ENCODE measurements at places on chromosomes 2 and 18. TPM values are rescaled to one million over a fixed set of nuclear protein-coding genes. Genes with fewer than 3 reads are reported as not detected.

DNA sequence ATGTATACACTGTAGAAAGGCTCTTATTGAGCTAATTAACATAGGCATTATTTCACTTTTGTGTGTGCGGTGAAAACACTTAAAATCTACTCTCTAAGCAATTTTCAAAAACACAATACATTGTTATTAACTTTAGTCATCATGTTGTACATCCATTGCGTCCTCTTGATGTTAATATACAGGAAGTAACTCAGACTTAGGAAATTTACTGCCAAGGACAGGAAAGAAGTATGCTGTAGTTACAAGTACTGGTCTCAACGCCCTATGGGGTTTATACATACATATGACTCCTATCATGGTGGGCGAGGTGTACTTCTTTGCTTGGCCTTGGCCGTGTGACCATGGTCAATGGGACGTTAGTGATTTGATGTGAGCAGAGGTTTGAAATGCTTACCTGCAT lies 15.5 kb downstream of the SCTR start:
- no peak for DNase-seq

DNA sequence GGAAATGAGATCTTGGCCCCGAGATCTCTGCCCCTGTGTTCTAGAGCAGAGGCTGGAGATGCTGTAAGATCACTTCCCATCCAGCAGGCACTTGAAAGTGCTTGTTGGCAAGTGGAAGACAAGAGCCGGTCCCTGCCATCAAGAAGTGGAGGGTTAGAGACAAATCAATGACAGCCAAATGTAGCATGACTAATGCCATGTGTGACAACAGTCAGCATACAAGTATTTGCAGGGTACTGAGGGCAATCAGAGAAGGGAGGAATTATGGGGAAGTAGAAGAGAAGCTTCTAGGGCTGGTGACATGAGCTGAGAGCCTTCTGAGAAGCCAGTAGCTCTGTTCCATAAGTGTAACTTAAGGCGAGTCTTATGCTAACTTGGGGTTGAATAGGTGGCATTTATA lies 58.6 kb downstream of the TMEM17 start:
- no peak for DNase-seq

DNA sequence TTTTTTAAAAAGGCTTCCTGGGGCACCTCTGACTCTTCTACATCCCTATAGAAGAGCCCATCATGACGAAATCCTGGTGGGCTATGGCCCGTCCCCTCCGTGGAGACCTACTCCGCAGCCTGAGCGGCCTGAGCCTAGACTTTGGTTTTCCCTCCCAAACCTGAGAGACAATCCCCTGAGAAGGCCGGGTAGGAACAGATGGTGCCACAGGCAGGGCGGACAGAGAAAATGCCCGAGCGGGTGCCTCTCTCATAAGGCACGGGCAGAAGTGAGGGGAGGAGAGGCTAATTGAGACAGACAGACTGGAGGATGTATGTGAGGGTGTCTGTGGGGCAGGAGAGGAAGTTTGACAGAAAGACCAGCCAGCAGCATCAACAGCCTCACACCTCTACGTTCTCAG lies 20.2 kb upstream of the SFXN5 start:
- no peak for DNase-seq

GRCh38 chr18:34942276-34942675 lies 98.9 kb upstream of the MAPRE2 start:
- no peak for DNase-seq

- DNase-seq = no peak
Measured at GRCh38 chr2:60527762-60528161, 25.7 kb downstream of the BCL11A start.

- DNase-seq = no peak
Measured at GRCh38 chr18:76420898-76421684, 74.0 kb downstream of the ZNF516 start.

DNA sequence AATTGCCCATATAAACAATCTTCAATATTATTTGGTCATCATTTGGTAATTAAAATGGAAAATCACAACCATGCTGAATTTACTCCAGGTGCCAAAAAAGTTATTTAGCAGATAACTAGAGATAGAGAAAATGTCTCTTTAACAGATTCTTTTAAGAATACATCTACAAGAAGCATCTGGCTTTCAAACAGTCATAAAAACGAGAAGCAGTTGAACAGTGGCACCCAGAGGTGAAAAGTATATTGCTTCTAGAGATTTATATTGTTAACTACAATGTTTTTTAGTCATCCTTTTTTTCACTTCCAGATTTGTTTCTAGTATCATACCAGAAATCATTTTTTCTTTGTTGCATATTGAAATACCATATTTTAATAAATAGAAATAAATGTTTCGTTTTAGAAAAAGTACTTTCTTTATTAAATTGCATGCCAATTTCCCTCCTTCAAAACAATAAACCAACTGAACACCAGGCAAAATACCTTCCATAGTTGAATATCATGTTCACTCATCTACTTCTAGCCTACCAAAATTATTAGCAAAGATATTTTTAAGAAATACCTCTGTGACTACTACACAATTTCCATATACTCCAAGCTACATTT lies 65.4 kb upstream of the HNRNPA3 start:
- DNase-seq = no peak

FEV gene
- total RNA-seq = not detected

GKN2 gene
- total RNA-seq = not detected

OSR1 gene
- total RNA-seq = not detected

CASP10 gene
- 4.7 TPM for total RNA-seq

MARCHF4 gene
- total RNA-seq = 0.12 TPM
